ENCODE measurements at places on chromosomes 5 and 9.

- no peak for DNase-seq
Observed at GRCh38 chr9:38523121-38523520, 97.3 kb downstream of the ANKRD18A start.

- DNase-seq, result no peak
Observed at GRCh38 chr5:81721049-81721448, 29.8 kb downstream of the SSBP2 start.

GRCh38 chr9:79765466-79765865, 193.7 kb downstream of the TLE4 start:
- DNase-seq, result no peak

DNA sequence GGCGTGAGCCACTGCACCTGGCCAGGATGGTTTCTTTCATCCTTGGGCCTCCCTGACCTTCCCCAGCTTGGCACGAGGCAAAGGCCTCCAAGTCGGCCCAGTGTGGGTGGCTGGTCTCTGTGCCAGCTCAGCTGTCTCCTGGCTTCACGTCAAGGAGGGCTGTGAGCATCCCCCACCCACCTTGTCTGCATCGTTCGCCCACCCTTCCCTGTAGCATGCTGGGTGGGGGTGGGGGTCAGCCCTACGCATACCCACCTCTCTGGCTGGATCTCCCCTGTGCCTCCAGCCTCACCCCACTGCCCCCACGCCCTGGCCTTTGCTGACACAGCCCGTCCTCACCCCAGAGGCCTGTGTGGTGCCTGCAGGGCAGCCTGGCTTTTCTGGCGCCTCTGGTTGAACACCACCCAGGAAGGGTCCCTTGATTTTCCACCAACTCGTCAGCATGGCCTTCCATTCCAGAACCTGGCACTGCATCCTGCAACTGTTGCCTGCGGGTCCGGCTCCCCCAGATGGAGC, 8.8 kb upstream of the WDR5 start:
- no peak for DNase-seq

DNA sequence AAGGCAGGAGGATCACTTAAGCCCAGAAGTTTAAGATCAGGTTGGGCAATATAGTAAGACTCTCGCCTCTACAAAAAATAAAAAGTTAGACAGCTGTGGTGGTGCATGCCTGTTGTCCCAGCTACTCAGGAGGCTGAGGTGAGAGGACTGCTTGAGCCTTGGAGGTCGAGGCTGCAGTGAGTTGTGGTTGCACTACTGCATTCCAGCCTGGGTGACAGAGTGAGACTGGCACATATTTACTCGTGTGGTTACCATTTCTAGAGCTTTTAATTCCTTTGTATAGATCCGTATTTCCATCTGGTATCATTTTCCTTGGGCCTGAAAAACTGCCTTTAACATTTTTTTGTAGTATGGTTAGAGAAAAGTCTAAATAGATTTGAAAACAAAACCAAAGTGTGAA, 7.8 kb downstream of the IL6ST start:
- no peak for DNase-seq

- no peak for DNase-seq
Observed at GRCh38 chr9:129834489-129835127, 467 bp downstream of the C9orf78 start.

DNA sequence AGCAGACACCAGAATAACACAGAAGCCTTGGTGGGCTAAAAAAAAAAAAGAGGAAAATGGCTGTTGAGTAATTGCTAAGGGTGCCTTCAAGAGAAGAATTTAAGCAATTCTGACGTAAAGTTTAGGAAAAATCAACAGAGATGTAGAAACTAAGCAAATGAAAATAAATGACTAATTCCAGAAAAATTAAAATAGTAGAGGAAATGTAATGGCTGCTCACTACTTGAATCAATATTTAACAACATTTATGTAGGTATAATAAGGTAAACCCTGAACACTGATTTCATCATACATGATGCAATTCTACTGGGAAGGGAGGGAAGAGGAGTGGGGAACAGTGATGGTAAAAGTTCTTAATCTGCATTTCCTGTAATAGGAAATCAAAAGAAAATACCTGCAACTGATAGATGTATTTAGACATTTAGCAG, 41.4 kb downstream of the PUM3 start:
- DNase-seq, result no peak

GRCh38 chr9:37311938-37312708, 110.4 kb upstream of the GRHPR start:
- no peak for DNase-seq

GRCh38 chr9:3125602-3126405, 281.9 kb upstream of the PUM3 start:
- DNase-seq, result no peak

GRCh38 chr9:14627513-14627912, 65.7 kb downstream of the ZDHHC21 start:
- no peak for DNase-seq

DNA sequence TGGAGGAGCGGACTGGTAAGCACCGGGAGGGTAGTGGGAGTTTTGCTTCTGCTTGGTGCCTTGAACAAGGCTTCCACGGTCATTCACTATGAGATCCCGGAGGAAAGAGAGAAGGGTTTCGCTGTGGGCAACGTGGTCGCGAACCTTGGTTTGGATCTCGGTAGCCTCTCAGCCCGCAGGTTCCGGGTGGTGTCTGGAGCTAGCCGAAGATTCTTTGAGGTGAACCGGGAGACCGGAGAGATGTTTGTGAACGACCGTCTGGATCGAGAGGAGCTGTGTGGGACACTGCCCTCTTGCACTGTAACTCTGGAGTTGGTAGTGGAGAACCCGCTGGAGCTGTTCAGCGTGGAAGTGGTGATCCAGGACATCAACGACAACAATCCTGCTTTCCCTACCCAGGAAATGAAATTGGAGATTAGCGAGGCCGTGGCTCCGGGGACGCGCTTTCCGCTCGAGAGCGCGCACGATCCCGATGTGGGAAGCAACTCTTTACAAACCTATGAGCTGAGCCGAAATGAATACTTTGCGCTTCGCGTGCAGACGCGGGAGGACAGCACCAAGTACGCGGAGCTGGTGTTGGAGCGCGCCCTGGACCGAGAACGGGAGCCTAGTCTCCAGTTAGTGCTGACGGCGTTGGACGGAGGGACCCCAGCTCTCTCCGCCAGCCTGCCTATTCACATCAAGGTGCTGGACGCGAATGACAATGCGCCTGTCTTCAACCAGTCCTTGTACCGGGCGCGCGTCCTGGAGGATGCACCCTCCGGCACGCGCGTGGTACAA, 556 bp downstream of the PCDHGC3 start:
- DNase-seq, result peak; percentile 26

- DNase-seq, result no peak
Observed at GRCh38 chr9:113601656-113602055, 138.1 kb downstream of the RGS3 start.

- no peak for DNase-seq
Observed at GRCh38 chr9:17045381-17045940, 89.4 kb upstream of the CNTLN start.

DNA sequence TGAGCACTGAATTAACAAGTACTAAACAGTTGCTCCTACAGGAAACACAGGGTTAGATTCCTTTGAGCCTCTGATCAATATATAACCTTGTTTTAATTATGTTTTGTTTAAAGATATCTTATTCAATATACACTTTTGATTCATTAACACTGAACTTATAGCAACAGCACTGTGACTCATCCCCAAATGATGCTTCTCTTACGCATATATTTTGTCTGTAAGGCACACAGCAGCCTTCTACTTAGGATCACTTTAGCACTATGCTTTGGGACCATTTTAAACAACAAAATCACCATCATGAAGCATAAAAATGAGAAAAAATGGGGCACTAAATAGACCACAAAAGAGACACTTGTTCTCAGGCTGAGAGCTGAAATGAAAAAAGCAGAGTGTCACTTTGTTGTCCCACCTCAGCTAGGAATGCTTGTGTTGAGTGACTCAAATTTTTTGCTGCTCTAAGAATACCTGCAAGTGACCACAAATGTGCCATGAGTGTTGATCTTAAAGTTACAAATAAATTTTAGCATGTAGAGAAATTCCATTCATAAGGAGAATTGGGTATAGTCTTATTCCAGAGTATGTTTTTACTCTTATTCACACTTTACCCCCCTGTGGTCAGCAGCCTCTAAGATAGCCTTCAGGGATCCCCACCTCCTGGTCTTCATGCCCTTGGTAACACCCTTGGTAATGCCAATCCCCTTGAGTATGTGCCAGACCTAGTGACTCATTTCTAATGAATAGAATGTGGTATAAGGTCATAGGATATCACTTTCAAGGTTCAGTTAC, 252.7 kb upstream of the IL12B start:
- no peak for DNase-seq

- no peak for DNase-seq
Observed at GRCh38 chr9:91221332-91221731, 140.4 kb downstream of the AUH start.

- no peak for DNase-seq
Observed at GRCh38 chr9:114721491-114722079, 39.6 kb upstream of the TEX48 start.

- peak; percentile 97 for DNase-seq
Observed at GRCh38 chr9:117278020-117278419, 136.8 kb downstream of the ASTN2 start.

- DNase-seq, result no peak
Observed at GRCh38 chr9:127550282-127550681, 61.8 kb upstream of the STXBP1 start.

DNA sequence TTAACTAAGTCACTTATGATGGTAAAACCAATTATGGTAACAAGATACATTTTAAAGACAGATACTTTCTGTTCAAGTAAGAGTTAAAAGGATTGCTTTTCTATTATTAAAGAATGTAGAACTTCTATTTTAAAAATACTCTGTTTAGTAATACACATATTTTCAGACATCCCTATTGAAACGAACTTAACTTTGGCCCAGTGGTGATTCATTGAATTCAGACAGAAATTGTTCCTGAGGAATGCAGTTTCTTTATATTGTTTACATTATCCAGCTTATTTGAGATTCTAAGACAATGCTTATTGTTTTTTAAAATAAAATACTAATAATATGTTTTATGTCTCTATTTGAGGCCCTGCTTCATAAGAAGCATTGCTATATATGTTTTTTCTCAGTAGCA, 816.4 kb downstream of the SEMA5A start:
- DNase-seq, result no peak

DNA sequence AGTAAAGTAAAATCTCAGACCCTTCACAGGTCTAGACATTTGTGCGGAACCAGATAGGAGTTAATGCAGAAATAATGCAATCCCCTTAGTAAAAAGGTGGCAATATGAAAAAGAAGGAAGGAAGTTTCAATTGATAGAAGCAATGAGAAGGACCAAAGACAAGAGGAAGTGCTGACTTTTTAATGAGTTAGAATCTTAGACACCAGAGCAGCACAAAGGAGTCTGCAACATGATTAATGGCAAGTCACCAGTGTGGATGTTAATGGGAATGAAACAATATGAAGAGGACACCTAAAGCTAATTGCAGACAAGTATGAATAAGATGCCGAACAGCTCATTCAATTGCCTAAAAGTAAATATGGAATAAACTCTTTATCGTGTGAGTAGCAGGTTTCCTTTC, 50.9 kb downstream of the MEGF9 start:
- peak; percentile 23 for DNase-seq

DNA sequence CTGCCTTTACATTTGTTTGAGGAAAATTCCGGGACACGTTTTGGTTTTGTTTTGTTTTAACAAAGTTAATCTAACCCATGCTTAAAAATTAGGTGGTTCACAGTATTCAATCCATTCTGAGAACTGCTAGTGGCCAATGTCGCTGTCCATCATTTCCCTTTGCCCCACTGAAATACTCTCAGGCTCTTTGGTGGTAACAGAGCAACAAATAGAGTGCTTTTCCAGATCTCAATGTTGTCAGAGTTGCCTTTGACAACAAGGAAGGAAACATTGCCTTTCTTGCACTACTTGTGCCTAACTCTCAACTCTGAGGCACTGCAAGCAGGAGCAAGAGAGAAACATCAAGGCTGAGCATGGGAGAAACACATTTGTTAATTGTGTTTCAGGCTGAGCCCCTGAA, 154.0 kb downstream of the MCTP1 start:
- no peak for DNase-seq

DNA sequence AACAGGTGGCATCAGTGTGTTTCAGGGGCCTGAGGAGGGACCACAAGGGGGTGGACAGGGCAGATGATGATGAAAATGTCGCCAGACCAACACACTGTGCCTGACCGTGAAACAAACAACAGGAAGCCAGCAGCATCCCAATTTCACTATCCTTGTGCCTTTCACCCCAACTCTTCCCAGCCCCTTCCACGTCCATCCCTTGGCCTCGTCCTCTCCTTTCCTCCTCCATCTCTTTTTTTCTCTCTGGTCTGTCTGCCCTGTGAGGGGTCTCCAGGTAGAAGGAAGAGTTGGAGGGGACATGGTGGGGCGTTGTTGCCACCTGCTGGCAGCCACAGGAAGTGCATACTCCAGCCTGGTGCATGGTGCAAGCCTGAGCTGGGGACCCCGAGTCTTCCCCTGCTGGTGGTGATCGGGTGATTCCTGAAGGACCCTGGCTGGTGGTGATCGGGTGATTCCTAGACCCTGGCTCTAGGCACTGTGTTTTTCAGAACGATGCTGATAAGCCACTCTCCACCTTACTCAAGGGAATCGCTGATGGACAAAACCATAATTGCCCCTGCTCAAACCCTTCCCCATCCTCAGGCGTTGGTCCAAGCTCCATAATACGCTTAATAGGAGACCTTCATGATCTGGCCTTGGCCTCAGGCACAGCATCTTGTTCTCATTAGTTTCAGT, 21.7 kb upstream of the NSD1 start:
- peak; percentile 44 for DNase-seq

- no peak for DNase-seq
Observed at GRCh38 chr9:136129176-136129575, 10.5 kb upstream of the TMEM250 start.

DNA sequence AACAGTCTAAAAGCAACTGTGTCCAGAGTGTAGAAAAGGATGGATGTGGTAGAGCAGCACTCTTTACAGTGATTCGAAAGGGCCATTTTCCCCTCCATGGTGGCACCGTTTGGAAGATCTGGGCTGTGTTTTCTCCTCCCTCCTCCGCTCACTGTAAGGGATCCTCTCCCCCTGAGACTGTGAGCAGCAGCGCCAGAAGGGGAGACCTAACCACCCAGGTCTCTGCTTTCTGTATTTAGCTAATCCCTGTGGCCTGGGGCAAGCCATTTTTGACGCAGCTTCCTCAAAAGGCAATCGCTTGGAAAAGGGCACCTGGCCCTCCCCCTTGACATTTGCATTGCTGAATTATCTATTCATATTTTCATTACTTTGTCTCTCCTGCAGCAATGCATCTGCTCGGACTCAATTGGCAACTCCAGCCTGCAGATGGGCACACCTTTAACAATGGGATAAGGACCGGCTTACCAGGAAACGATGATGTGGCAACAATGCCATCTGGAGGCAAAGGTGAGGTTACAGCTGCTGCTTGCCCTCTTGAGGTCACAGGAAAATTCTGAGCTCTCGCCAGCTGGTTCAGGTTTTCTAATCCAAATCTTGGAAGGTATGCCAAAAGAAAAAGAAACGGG, 244.3 kb upstream of the WWC1 start:
- peak; percentile 52 for DNase-seq

- DNase-seq, result no peak
Observed at GRCh38 chr9:84598921-84599636, 70.5 kb upstream of the NTRK2 start.

GRCh38 chr9:133522073-133522910, 2.5 kb downstream of the MYMK start:
- no peak for DNase-seq

All from NCI-H1105 treated with DMSO at 0.1 percent for 48 hours (cell line).